GM13977 (cell line): ENCODE measurements at places on chromosomes 7 and 10.

GRCh38 chr10:26650406-26650805 is 47.1 kb upstream of the PDSS1 start:
- no peak for DNase-seq

- peak; percentile 44 for DNase-seq
These were observed at the start of gene RAB19 for GRCh38 chr7:140403878-140404564. RAB19 (plus strand) TSS chr7:140404058; CDS start chr7:140407647, 3,589 bp downstream.

- peak; percentile 40 for DNase-seq
These were observed at the start of gene RHOBTB1 for GRCh38 chr10:60944058-60944909. RHOBTB1 (minus strand) TSS chr10:60944185; CDS start chr10:60911542, 32,643 bp downstream.

DNA sequence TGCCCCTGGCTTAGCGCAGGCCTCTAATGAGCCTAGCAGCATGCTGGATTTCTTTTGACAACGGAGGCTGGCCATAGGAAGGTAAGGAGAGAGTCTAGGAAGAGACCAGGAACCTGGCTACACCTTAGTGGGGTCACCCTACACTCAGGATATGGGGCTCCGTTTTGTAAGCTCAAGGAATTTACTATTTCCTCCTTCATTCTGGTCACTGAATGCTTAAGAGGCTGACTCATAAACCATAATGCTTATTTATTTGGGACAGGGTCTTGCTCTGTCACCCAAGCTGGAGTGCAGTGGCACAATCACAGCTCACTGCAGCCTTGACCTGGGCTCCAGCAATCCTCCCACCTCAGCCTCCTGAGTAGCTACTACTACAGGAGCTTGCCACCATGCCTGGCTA is 38.4 kb downstream of the CARD11 start:
- DNase-seq, result no peak

- no peak for DNase-seq
These were observed 31.1 kb upstream of the SLF2 start for GRCh38 chr10:100881556-100882213.
